T-helper 17 cell (primary cell): ENCODE measurements at places on chromosomes 5 and 9.

- DNase-seq, result no peak
Measured at GRCh38 chr9:97633859-97634490, 354 bp downstream of the NCBP1 start.

- DNase-seq, result no peak
Measured at GRCh38 chr5:10583663-10584572, 20.0 kb downstream of the ANKRD33B start.

GRCh38 chr9:107425101-107426025 is 64.2 kb downstream of the KLF4 start:
- DNase-seq, result peak; percentile 8

DNA sequence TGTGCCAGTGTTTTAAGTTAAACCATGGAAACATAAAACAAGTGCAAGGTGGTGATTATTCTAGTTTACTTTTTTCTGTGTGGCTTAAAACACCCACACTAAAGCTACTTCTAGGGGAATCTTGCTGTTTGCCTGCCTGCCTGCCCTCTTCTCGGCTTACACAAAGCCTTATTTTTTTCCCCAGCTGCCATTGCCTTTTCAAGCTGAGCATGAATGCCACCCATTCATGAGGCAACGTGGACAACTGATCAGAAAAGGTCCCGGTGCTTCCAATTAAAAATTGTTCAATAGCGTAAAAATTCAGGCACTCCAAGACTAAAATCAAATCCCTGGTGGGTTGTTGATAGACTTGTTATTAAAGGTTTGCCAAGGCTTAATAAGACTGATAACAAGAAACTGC is 401.4 kb downstream of the TMEM161B start:
- no peak for DNase-seq

- DNase-seq, result no peak
Measured at GRCh38 chr9:134375430-134376385, 49.5 kb downstream of the RXRA start.

DNA sequence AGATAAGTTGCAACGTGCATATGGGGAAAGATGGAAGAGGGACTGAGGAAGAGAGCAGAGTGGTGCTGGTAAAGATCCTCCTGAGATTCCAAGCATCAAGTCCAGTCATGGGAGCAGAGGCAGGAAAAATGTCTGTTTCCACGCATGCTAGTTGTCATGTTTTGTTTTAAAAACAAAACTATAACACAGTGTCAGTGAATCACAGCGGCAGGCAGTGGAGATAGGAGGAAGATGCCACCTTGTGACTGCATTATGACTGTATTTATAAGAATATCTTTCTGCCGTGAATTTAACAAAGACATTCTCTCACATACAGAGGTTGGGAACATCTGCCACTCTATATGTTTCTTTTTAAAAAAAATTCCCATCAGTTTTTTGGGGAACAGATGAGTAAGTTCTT is 3.7 kb upstream of the SVEP1 start:
- no peak for DNase-seq
